ENCODE measurements at places on chromosomes 4 and X. TPM values are rescaled to one million over a fixed set of nuclear protein-coding genes. Genes with fewer than 3 reads are reported as not detected.

The GUCY1A1 gene
- 7.5 TPM for total RNA-seq

The MAGEA2B gene
- not detected for total RNA-seq

The NEUROG2 gene
- total RNA-seq: not detected

The PCDH19 gene
- total RNA-seq: 4.3 TPM

The COQ2 gene
- 28.0 TPM for total RNA-seq

The MPC1L gene
- total RNA-seq: not detected

The USP17L13 gene
- total RNA-seq: not detected

The ANK2 gene
- total RNA-seq: not detected

The SULT1B1 gene
- total RNA-seq: 68.2 TPM

The AWAT2 gene
- total RNA-seq: 0.21 TPM

- DNase-seq: peak; percentile 69
- no peak overlapping the region for H3K4me3 ChIP-seq
- peaks cover under 1% of the 10 kb centered on the region for H3K27me3 ChIP-seq
- H3K27ac ChIP-seq: peak overlapping the region; percentile 58
These were observed 118.2 kb upstream of the STX18 start for GRCh38 chr4:4659871-4660651.

DNA sequence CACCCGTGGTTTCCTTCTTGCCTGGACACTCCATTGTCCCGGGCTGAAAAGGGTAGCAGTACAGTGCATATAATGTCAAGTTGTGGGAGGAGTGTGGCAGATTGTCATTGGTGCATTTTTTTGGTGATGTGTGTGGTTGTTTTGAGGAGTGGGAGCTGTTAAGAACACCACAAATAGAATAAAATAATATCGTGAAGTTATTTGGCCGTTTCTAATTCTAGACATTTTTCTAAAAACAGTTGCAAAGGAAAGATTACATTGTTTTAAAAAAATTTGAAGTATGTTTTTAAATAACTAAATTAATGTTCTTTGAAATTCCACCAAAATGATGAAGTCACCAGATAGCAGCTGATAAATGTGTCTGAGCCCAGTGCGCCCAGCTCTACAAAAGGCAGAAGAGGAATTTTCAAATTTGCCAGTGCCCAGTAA lies 1.3 kb downstream of the PKD2 start:
- peak overlapping the region; percentile 89 for H3K4me3 ChIP-seq
- H3K27ac ChIP-seq: peak overlapping the region; percentile 68
- peaks cover 29% of the 10 kb centered on the region for H3K4me1 ChIP-seq
- no peaks in the 10 kb centered on the region for H3K27me3 ChIP-seq
- no peaks in the 10 kb centered on the region for H3K36me3 ChIP-seq
- DNase-seq: peak; percentile 78

DNA sequence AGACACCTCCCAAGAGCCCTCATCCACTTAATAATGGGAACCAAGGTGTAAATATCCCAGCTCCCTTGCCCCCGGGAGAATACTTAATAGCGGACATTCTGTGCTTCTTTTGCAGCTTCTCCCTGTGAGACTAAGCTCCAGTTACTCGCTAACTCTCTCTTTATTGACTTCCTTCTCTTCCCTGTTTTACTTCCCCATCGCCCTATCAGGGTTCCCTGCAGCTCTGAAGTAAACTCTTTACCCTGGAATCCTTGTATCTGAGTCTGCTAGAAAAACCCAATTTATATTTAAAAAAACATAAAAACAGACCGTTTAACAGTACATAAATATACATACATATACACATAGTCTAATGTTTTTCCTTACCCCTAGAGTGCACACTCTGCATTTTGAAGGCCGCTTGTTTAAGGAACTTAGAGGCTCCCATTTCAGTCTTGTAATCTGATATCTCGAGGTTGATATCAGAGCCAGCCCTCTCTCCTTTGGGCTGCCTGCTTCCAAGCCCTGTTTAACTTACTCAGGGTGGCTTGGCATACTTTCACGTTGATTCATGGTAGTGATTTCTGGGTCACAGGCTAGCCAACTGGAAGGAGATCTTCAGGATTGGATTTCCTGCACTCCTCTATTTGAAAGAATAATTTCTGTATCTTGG lies 177.4 kb upstream of the SCML1 start:
- no peaks in the 10 kb centered on the region for H3K4me1 ChIP-seq
- no peaks in the 10 kb centered on the region for H3K36me3 ChIP-seq
- no peaks in the 10 kb centered on the region for H3K27me3 ChIP-seq
- DNase-seq: peak; percentile 59
- no peak overlapping the region for H3K27ac ChIP-seq
- no peak overlapping the region for H3K4me3 ChIP-seq

DNA sequence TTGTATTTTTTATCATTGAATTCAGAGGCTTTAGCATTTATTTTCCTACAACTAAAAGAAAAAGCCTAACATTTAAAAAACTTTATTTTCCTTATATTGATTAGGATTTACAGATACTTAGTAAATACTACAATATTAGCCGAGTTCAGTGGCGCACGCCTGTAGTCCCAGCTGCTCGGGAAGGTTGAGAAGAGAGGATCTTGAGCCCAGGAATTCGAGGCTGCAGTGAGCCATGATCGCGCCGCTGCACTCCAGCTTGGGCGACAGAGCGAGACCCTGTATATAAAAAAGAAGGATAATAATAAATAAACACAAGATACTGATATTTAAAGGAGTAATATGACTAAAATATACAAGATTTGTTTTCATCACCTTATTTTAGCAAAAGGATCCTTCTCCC lies 681 bp upstream of the UPF3B start:
- H3K36me3 ChIP-seq: no peaks in the 10 kb centered on the region
- peaks cover 2% of the 10 kb centered on the region for H3K27me3 ChIP-seq
- peak overlapping the region; percentile 68 for H3K4me3 ChIP-seq
- peaks cover 6% of the 10 kb centered on the region for H3K4me1 ChIP-seq

- no peaks in the 10 kb centered on the region for H3K36me3 ChIP-seq
- H3K27me3 ChIP-seq: no peaks in the 10 kb centered on the region
- no peak overlapping the region for H3K4me3 ChIP-seq
- H3K27ac ChIP-seq: no peak overlapping the region
- DNase-seq: no peak
These were observed 84.3 kb upstream of the GPR101 start for GRCh38 chrX:137118136-137118535.

- no peaks in the 10 kb centered on the region for H3K27me3 ChIP-seq
- no peak for DNase-seq
- peaks cover 9% of the 10 kb centered on the region for H3K4me1 ChIP-seq
- H3K36me3 ChIP-seq: no peaks in the 10 kb centered on the region
- H3K4me3 ChIP-seq: no peak overlapping the region
These were observed 21.9 kb downstream of the ACSL1 start for GRCh38 chr4:184803874-184804273.

- no peak overlapping the region for H3K4me3 ChIP-seq
- H3K36me3 ChIP-seq: no peaks in the 10 kb centered on the region
- H3K27me3 ChIP-seq: no peaks in the 10 kb centered on the region
These were observed 7.7 kb downstream of the GEMIN8 start for GRCh38 chrX:14022019-14022418.

GRCh38 chr4:135548711-135549110 lies 1347.1 kb upstream of the PABPC4L start:
- H3K27ac ChIP-seq: no peak overlapping the region
- H3K4me3 ChIP-seq: no peak overlapping the region
- DNase-seq: no peak
- no peaks in the 10 kb centered on the region for H3K36me3 ChIP-seq
- no peaks in the 10 kb centered on the region for H3K27me3 ChIP-seq
- no peaks in the 10 kb centered on the region for H3K4me1 ChIP-seq

GRCh38 chr4:47334652-47335051 lies 128.8 kb downstream of the COMMD8 start:
- no peak overlapping the region for H3K4me3 ChIP-seq
- H3K4me1 ChIP-seq: no peaks in the 10 kb centered on the region

DNA sequence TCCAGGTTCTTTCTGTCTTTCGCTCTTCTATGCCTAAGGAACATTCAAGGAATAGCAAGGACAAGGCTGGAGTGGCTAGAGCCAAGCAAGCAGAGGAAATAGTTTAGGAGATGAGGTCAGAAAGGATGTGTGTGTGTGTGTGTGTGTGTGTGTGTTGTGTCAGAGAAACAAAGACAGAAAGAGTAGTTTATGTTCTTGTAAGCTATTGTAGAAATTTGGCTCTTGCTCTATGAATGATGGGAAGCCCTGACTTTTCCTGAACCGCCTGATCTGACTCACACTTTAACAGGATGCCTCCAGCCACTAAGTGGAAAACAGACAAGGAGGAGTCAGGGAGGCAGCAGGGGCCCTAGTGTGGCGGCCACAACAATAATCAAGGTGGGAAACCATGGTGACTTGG lies 39.7 kb downstream of the LGI2 start:
- H3K27me3 ChIP-seq: no peaks in the 10 kb centered on the region
- no peaks in the 10 kb centered on the region for H3K36me3 ChIP-seq
- peak overlapping the region; percentile 72 for H3K27ac ChIP-seq
- DNase-seq: peak; percentile 97
- no peak overlapping the region for H3K4me3 ChIP-seq
- peaks cover 19% of the 10 kb centered on the region for H3K4me1 ChIP-seq

GRCh38 chr4:105840426-105841174 lies 54.7 kb upstream of the NPNT start:
- no peaks in the 10 kb centered on the region for H3K36me3 ChIP-seq
- no peaks in the 10 kb centered on the region for H3K27me3 ChIP-seq
- no peak overlapping the region for H3K4me3 ChIP-seq
- H3K4me1 ChIP-seq: no peaks in the 10 kb centered on the region
- no peak for DNase-seq

GRCh38 chr4:140220058-140220457 lies 66.1 kb upstream of the MAML3 start:
- H3K4me1 ChIP-seq: peaks cover 19% of the 10 kb centered on the region
- H3K27me3 ChIP-seq: no peaks in the 10 kb centered on the region
- no peak overlapping the region for H3K4me3 ChIP-seq
- no peak overlapping the region for H3K27ac ChIP-seq

DNA sequence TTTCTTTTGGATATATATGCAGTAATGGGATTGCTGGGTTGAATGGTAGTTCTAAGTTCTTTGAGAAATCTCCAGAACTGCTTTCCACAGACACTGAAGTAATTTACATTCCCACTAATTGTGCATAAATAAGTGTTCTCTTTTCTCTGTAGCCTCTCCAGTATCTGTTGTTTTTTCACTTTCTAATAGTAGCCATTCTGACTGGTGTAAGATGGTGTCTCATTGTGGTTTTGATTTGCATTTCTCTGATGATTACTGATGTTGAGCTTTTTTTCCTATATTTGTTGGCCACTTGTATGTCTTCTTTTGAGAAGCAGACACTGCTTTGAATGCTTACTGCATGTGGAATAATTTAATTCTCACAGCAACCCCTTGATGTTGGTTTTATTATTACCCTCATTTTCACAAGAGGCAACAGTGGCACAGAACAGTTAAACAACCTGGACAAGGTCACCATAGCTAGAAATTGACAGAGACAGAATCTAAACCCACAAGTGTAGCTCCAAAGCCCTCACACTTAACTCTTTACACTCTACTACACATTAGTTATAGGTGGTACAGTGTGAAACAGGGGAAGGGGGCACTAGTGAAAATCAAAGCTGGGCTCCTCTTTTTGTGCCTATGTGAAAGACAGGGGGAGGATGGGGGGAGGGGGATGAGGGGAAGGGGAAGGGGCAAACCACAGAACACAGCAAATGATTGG lies 96.1 kb downstream of the REELD1 start:
- no peaks in the 10 kb centered on the region for H3K27me3 ChIP-seq
- H3K4me1 ChIP-seq: no peaks in the 10 kb centered on the region
- H3K4me3 ChIP-seq: no peak overlapping the region
- no peak for DNase-seq
- no peak overlapping the region for H3K27ac ChIP-seq
- H3K36me3 ChIP-seq: no peaks in the 10 kb centered on the region

GRCh38 chrX:45186643-45187026 lies 14.0 kb downstream of the DIPK2B start:
- no peak overlapping the region for H3K4me3 ChIP-seq
- no peak for DNase-seq
- H3K36me3 ChIP-seq: peaks cover 4% of the 10 kb centered on the region
- peaks cover 9% of the 10 kb centered on the region for H3K4me1 ChIP-seq
- no peaks in the 10 kb centered on the region for H3K27me3 ChIP-seq

- no peaks in the 10 kb centered on the region for H3K4me1 ChIP-seq
- no peak for DNase-seq
- H3K27ac ChIP-seq: no peak overlapping the region
- no peaks in the 10 kb centered on the region for H3K27me3 ChIP-seq
- H3K36me3 ChIP-seq: no peaks in the 10 kb centered on the region
- no peak overlapping the region for H3K4me3 ChIP-seq
These were observed 1451.9 kb upstream of the AGA start for GRCh38 chr4:178894126-178894525.

DNA sequence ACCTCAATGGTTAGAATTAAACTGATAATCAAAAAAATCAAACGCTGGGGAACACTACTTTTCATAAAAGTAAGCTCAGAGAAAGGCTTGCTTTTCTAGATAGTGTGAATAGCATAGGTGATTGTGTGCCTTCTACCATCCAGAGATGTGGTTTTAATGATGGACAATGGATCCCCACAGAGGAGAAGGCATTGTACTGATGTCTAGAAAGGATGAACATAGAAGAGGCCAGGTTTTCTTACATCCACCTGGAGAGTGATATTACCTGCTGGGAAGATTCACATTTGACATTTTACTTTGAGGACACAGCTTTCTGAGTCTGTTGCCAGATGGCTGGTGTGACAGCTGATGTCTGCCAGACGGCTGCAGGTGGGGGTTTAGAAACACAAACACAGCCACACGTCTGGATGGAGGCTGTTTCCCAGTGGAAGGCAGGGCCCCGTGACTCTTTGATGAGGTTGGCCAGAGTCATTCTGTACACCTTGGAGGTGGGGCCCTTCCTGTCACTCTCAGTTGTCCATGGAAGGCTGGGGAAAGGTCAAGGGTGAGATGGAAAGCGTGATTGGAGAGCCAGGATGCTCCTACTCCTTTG lies 114.4 kb downstream of the PSAPL1 start:
- H3K27me3 ChIP-seq: no peaks in the 10 kb centered on the region
- H3K27ac ChIP-seq: no peak overlapping the region
- H3K4me1 ChIP-seq: no peaks in the 10 kb centered on the region
- no peak for DNase-seq
- no peaks in the 10 kb centered on the region for H3K36me3 ChIP-seq

GRCh38 chr4:65791111-65791811 lies 121.0 kb upstream of the EPHA5 start:
- H3K27ac ChIP-seq: peak overlapping the region; percentile 41
- no peaks in the 10 kb centered on the region for H3K36me3 ChIP-seq
- H3K4me3 ChIP-seq: no peak overlapping the region
- H3K4me1 ChIP-seq: peaks cover 8% of the 10 kb centered on the region

DNA sequence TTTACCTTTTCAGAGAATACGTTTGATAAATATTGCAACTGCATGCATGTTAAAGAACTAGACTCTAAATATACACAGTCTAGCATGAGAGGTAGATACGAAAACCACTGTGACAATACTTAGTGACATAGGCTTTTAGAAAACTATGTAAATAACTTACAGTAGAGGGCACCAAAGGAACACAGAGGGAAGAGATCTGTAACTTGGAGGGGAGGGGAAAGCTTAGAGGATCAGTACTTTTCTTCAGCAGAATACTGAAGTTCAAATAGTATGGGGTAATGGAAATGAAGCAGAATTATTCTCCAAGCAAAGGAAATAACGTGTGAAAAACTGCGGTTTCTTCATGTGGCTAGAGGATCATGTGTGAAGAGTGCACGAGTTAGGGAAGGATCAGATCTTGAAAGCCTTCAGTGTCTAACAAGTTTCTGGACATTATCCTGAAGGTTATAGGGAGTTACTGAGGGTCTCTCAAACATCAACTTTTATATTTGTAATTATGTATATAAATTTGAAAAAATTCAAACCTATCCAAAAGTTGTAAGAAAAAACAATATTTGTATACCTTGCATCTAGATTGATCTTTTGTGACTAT lies 264.3 kb downstream of the NPFFR2 start:
- no peaks in the 10 kb centered on the region for H3K4me1 ChIP-seq
- H3K4me3 ChIP-seq: no peak overlapping the region
- no peaks in the 10 kb centered on the region for H3K36me3 ChIP-seq
- H3K27me3 ChIP-seq: no peaks in the 10 kb centered on the region
- no peak overlapping the region for H3K27ac ChIP-seq
